ENCODE measurements at places on chromosomes 2 and 18.

DNA sequence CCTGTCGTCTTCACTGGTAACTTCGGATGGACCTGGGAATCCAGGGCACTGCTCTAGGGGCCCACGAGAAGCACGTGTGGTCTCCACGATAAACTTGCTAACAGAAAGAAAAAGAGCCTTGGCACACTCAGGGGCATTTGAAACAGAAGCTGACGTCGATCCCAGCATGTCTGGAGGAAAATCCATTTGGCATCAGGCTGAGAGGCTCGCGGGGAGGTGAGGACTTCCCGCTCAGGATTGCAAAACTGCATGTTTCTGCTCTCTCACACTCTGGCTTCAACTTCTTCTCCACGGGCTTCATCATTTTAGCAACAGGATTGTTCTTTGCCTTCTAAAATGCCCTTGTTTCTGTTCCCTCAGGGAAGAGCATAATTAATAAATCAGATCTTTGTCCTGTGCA, 181.7 kb upstream of the COPS8 start:
- DNase-seq, result no peak

GRCh38 chr2:37642907-37643729, 28.3 kb downstream of the CDC42EP3 start:
- no peak for DNase-seq

DNA sequence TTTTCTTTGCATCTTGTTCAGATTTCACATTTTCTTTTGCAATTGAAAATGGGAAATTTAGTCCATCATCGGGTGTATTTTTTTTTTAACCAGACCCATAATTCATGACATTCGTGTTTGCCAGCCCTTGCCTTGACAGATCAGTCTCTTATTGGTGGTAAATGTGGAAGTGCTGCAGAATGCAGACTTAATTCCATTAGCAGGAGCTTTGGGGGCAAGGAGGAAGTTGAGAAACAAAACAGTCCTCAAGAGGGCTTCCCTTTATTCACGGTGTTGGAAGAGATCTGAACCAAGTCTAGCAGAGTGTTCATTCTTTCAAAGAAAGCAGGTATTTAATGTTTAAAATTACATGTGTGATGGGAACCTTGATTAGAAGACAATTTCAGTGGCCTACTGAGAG, 16.6 kb upstream of the RPE start:
- DNase-seq, result no peak

GRCh38 chr2:204205082-204205481, 268.5 kb downstream of the ICOS start:
- no peak for DNase-seq

- no peak for DNase-seq
These were observed 222.9 kb downstream of the SNTG2 start for GRCh38 chr2:1173528-1173927.

DNA sequence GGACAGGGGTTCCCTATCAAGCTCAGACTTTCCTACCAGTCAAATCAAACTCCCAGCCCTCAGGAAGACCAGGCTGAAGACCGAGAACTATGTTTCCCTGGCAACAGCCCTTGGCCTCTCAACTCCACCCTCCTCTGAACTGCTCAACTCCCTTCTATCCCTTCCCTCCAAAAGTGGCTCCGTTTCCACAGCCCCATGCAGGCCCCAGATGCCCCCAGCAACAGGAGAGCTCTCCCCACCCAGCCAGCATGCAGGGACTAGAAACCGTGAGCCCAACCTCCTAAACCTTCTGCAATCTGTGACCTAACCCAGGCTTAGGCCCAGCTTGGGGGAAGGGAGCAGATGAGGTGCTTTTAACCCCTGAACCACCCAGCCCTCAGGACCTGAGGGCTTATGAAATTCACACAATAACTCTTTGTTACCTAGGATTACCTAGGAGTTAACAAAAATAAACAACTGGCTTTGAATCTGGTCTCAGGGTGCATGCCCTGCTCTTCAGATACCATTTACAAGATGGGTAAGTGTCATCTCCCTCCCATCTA, 87.2 kb downstream of the BCL11A start:
- DNase-seq, result no peak

GRCh38 chr2:43274055-43274454, 47.6 kb upstream of the ZFP36L2 start:
- DNase-seq, result no peak

DNA sequence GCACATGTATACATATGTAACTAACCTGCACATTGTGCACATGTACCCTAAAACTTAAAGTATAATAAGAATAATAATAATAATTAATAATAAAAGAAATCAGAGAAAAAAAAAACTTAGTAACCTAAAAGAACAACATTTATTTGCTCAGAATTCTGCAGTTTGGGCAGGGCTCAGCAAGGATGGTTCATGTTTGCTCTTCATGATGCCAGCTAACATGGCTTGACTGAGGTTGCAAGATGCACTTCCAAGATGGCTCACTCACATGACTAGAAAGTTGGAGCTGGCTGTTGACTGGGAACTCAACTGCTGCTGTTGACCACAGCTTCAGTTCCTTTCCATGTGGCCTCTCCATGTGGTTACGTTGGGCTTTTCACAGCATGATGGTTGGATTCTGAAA, 56.4 kb downstream of the KLHL29 start:
- DNase-seq, result no peak

- no peak for DNase-seq
These were observed 126.6 kb downstream of the ZNF532 start for GRCh38 chr18:58991167-58991798.

DNA sequence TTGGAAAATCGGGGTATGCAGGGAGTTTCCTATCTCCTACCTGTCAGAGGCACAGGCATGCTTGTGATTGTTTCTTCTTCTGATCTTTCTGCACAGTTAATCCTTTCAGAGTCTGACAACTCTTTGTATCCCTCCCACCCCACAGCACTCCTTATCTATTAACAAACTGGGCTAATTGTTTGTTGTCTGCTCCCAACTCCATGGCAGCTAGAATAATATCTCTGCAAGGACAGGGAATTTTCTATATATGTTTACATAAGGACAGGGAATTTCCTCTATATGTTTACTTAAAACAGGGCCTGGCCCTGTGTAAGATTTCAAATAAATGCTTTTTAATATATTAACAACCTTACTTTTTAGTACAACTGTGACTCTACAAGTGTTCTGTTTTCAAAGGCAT, 36.0 kb upstream of the VRK2 start:
- DNase-seq, result no peak
